ENCODE measurements at places on chromosomes 6 and 20.

- DNase-seq = no peak
- no peaks in the 10 kb centered on the region for H3K36me3 ChIP-seq
- H3K27ac ChIP-seq = no peak overlapping the region
- H3K27me3 ChIP-seq = no peaks in the 10 kb centered on the region
- no peaks in the 10 kb centered on the region for H3K4me1 ChIP-seq
- no peak overlapping the region for H3K4me3 ChIP-seq
These were observed 175.5 kb downstream of the EPM2A start for GRCh38 chr6:145559836-145560235.

GRCh38 chr6:139712830-139713229 is 338.4 kb upstream of the CITED2 start:
- no peak for DNase-seq
- H3K4me3 ChIP-seq = no peak overlapping the region
- no peaks in the 10 kb centered on the region for H3K36me3 ChIP-seq

DNA sequence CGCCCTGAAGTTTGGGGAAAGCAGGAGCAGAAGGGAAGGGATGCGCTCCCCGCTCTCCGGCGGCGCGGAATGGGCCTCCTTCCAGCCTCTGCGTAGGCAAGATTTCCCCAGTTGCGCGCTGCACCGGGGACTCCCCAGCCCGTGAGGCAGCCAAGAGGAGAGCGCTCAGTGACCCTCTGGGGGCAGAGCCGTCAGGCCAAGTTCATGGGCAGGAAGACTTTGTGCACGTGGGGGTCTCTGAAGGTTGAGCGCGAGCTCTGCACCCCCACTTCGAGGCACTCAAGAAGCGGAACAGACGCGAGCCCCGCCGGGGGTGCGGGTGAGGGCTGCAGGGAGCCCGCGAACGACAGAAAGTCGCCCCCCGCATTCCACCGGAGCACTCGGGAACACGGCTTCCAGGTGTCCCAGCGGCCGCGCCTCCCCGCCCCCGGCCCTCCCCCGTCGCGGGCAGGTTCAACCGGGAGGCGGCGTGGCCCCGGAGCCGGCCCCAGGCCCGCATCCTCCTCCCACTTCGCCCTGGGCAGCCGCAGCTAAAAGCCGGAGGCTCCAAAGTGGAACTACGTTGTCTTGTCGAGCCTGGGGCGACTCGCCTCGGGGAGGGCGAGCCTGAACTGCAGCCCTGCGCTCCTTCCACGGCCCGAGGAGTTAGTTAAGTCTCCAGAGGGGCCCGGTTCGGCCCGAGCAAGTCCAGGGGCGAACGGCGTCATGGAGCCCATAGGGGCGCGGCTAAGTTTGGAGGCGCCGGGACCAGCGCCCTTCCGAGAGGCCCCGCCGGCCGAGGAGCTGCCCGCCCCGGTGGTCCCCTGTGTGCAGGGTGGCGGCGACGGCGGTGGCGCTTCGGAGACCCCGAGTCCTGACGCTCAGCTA is at the start of gene PPP1R3G:
TSS of gene PPP1R3G (plus strand) at position 561 of the 867 bp plus-strand sequence. CDS start at position 706, 145 bp downstream.
- peak within 1 kb of the TSS; percentile 78 for H3K4me3 ChIP-seq
- H3K27me3 ChIP-seq = peaks cover 5% of the 10 kb centered on the region
- peaks cover 26% of the 10 kb centered on the region for H3K4me1 ChIP-seq
- H3K36me3 ChIP-seq = no peaks in the 10 kb centered on the region
- peak; percentile 82 for DNase-seq

DNA sequence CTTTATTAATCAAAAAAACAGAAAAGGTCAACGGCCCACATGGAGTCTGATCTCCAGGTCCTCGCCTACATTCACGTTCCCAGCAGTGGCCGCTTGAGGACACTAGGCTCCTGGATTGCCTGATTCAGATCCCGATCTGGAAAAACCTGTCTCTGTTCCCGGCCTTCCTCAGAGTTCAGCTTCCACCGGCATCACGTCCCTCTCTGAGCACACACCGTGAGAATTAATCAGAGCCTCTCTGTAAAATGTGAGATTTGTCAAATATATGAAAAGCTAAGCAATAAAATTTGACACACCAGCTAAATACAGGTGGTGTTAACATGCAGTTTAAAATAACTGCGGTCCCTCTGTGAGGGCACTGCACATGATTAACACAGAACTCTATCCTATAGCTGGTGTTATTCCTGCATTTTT is 122.8 kb upstream of the COL21A1 start:
- no peak overlapping the region for H3K27ac ChIP-seq
- no peak overlapping the region for H3K4me3 ChIP-seq
- DNase-seq = no peak
- H3K36me3 ChIP-seq = no peaks in the 10 kb centered on the region
- H3K4me1 ChIP-seq = no peaks in the 10 kb centered on the region
